ENCODE measurements at places on chromosomes 1 and 21. TPM values are rescaled to one million over a fixed set of nuclear protein-coding genes. Genes with fewer than 3 reads are reported as not detected.
A peak's percentile ranks its signal among the peaks of the same experiment; 100 is the strongest.

- H3K4me1 ChIP-seq = no peaks in the 10 kb centered on the region
- no peak for DNase-seq
- no peaks in the 10 kb centered on the region for H3K36me3 ChIP-seq
- H3K27ac ChIP-seq = no peak overlapping the region
- no peaks in the 10 kb centered on the region for H3K27me3 ChIP-seq
- H3K4me3 ChIP-seq = no peak overlapping the region
These were observed 228.8 kb downstream of the PBX1 start for GRCh38 chr1:164787834-164788231.

GRCh38 chr1:239717918-239718184 is 331.5 kb downstream of the CHRM3 start:
- H3K36me3 ChIP-seq = no peaks in the 10 kb centered on the region
- H3K27ac ChIP-seq = peak overlapping the region; percentile 66
- H3K27me3 ChIP-seq = no peaks in the 10 kb centered on the region
- H3K4me1 ChIP-seq = peaks cover 71% of the 10 kb centered on the region
- DNase-seq = no peak
- H3K4me3 ChIP-seq = peak overlapping the region; percentile 24

The TNNT2 gene
- total RNA-seq = not detected

- H3K36me3 ChIP-seq = no peaks in the 10 kb centered on the region
- H3K27ac ChIP-seq = no peak overlapping the region
- DNase-seq = no peak
- H3K27me3 ChIP-seq = no peaks in the 10 kb centered on the region
- peaks cover 2% of the 10 kb centered on the region for H3K4me1 ChIP-seq
These were observed 116.4 kb downstream of the CRB1 start for GRCh38 chr1:197384471-197384870.

The TXNIP gene
- total RNA-seq = 933 TPM

All from CD4-positive, alpha-beta memory T cell (primary cell).